Activated T-helper 9 cell treated with anti-CD3 and anti-CD28 coated beads, Interleukin-2, amount 50 U/mL, for 16 hours (primary cell): ENCODE measurements at places on chromosomes 16 and 17.
A peak's percentile ranks its signal among the peaks of the same experiment; 100 is the strongest.

- DNase-seq: no peak
These were observed 6.4 kb downstream of the AOC3 start for GRCh38 chr17:42857389-42857788.

- DNase-seq: no peak
These were observed 7.9 kb upstream of the BAHCC1 start for GRCh38 chr17:81387100-81388090.

DNA sequence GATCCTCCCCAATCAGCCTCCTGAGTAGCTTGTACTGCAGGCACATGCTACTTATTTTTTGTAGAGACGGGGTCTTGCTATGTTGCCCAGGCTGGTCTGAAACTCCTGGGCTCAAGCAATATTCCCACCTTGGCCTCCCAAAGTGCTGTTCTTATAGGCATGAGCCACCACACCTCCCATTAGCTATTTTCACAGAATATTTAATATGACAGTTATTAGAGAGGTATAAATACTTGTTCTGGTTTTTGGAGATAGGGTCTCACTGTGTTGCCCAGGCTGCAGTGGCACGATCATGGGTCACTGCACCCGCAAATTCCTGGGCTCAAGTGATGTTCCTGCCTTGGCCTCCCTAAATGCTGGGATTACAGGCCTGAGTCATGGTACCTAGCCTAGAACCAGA is 21.1 kb downstream of the ZNF213 start:
- DNase-seq: no peak

- DNase-seq: no peak
These were observed 34.9 kb downstream of the GNAO1 start for GRCh38 chr16:56226187-56226586.

GRCh38 chr16:79482011-79482410 is 118.5 kb downstream of the MAF start:
- DNase-seq: no peak

DNA sequence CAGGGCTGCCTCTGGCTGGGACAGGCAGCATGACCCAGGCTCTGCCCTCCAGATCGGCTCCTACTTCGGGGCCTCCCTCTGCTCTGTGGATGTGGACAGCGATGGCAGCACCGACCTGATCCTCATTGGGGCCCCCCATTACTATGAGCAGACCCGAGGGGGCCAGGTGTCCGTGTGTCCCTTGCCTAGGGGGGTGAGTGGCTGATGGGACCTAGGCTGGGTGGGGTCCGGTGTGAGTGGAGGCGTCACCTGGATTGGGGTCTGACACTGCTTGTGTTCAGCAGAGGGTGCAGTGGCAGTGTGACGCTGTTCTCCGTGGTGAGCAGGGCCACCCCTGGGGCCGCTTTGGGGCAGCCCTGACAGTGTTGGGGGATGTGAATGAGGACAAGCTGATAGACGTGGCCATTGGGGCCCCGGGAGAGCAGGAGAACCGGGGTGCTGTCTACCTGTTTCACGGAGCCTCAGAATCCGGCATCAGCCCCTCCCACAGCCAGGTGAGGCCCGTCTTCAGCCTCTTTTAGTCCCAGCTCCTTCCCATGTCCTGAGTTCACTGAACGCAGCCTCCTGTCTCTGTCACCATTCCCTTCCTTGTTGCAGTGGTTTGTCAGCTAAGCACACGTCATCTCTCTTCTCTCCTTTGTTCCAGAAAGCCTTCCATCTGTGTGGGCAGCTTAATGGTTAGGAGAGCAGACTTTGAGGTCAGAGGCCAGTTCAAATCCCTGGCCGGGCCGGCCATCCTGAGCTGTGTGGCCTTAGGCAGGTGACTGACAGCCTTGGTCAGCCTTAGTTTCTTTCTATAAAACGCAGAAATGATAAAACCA is 16.9 kb downstream of the COX6A2 start:
- DNase-seq: no peak

DNA sequence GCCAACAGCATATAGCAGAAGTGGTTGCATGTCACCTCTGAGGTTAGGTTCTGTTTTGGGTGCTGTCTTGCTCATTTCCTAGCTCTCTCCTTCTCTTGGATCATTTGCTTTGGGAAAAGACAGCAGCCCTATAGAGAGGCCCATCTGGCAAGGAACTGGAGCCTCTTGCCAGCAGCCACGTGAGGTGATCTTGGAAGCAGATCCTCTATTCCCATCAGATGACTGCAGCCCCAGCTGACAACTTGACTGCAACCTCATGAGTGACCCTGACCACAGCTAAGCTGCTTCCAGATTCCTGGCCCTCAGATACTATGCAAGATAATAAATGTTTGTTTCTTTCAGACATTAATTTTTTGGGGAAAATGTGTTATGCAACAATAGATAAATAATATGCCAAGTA is 213.3 kb upstream of the HS3ST4 start:
- no peak for DNase-seq

GRCh38 chr16:87956365-87957231 is 5.4 kb downstream of the BANP start:
- peak; percentile 54 for DNase-seq

DNA sequence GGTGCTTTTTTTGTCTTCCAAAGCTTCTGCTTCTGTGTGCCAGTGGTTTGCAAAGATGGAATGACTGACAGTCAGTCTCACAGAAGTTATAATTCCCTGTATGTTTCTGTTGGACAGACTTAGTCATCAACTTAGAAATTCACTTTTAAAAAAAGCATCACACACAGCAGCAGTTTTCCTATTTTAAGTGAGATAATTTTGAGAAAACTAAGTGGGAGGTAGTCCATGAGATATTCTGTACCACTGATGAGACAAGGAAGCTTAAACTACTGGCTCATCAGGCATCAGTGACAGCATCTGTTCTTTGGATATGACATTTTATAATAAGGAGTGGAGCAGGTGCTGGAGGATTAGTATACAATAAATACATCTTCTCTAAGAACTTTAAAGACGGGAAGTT is 20.0 kb downstream of the CNP start:
- DNase-seq: no peak

DNA sequence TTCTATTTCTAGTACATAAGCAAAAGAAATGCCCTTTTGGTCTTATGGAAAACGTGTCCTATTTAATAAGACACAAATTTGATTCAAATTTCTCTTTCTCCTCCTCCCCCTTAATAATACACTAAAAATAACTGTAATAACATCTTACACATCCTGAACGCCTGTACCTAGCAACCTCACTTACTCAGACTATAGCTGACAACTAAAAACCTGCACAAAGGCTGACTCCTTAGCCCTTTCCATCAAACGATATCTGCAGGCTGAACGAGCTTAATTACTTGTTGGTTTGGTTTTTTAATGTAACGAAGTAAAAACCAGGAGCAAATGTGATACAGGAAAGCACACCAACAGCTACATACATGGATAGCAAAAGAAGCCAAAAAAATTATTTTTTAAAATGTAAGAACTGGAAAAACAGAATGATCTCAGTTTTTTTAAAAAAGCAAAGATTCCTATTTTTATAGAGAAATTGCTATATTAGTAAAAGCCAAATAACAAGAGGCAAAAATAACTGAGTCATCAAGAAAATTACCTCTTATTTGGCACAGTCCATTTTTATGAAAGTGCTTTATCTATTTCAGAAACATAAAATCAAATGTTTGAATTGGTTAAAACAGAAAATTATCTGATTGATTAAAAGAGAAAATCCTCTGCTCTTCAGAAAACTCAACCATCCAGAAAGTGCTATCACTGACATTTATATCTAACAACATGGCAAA is 23.5 kb downstream of the ADCY9 start:
- no peak for DNase-seq

DNA sequence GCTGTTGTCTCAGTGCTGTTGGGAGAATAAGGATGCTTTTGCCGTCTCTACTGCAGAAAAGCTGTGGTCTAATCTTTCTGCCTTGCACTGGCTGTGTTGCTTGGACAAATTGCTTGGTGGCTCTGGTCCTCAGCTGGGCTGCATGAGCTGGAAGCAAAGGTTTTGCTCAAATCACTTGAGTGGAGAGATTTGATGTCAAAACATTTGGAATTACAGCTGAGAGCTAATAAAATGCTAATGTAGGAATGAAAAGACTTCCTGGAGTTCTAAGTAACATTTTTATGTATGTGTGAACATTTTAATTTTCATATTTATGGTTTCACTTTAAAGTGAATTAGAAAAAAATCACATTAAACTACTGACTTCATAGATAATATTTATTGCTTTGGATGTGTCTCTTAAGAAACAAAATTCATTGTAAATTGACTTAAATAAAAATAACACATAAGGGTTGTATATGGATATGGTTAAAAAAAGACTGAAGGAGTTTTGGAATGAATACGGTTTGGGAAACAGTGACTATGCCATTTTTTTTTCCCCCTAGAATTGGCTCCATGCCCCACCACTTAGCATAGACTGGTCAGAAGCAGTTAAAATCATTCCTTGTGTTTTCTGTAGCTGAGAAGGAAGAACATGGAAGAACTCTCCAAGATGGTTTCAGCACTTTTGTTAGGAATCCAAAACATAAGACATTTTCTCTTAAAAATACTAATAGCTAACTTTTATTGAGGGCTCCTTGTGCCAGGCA is 39.2 kb upstream of the FAM20A start:
- DNase-seq: no peak

DNA sequence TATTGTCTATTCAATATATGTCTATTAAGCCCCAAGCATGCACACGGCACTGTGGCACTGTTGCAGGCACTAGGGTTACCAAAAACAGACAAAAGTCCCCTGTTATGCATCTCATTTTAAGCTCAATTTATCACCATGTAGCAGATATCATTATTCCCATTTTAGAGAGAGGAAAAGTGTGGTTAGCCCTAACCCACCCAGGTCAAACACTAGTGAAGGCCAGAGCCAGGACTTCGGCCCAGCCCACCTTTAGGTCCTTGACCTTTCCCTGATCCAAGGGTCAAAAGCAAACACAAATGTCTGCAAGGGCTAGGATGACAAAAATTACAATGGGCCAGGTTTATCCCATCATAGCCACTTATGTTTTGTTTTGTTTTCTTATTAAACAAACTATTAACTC is 130.3 kb upstream of the NUDT7 start:
- DNase-seq: no peak

DNA sequence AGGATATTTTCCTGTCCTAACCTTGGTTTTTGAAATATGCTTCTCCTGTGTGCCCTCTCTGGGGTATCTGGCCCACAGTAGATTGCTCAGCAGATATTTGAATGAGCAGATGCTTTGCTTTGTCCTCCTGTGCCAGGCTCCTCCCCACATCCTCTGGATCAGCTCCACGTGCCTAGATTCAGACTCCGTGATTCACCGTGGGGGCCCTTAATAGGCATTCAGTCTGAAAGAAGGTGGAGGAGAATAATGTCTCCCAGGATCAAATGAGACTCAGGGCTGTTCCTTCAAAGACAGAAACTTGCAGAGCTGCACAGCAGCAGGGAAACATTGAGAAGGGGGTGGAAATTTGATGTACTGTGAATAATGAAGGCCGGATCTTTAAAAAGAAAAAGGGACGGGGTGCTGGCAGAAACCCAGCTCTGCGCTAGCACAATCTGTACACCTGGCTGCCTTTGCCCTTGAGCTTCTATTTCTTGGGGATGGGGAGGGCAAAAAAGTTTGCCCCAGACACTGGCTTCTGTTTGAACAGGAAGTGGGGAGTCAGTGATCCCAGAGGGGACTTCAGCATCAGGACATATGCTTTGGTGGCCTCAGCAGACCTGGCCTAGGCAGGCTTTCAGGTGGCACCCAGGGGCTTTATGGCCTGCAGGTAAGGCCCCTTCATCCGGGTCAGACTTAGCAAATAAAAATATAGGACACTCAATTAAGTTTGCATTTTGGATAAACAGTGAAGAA is 15.9 kb upstream of the SLC12A3 start:
- no peak for DNase-seq

GRCh38 chr17:58285422-58285810 is 4.7 kb upstream of the MPO start:
- no peak for DNase-seq

DNA sequence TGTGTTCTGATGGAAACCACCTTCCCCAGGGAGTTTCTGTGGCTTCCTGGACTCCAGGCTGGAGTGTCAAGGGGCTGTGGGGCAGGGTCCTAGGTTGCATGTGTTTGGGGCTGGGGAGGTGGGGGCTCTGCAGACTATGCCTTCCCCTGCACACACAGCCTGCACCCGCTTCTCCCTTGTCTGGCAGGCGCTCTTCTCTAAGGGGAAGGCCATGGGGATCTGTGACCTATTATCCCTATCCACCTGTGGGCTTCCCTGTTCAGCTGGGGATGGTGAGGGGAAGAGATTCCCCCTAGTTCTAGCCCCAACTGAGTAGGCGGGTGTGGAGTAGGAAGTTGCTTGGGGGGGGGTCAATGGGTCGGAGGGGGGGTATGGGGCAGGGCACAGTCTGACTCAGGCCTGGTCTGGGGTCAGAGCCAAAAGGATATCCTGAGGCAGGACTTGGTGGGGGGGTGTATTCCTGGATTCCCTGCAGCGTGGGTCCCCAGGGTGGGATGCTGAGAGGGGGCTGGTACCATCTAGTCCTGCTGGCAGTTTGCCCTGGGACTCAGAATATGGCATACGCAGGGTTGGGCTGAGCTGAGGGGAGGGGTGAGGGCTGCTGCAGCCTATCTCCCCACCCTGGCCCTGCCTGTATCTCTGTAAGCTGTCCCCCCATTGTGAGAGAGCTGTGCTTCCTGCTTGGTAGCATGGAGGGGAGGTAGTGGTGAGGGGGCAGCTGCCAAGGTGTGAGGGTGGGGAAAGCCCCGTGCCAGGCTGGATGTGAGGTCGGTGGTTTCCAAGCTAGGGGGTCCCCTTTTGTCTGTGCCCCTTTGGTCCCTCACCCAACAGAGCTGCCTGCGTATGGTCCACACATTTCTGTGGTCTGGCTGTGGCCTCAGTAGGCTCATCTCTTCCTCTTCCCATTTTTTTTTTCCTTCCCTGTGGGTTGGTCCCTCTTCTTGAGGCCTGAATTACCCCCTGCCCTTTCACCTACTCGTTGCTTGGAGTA is 14.7 kb downstream of the RARA start:
- DNase-seq: peak; percentile 62

- no peak for DNase-seq
These were observed 44.8 kb downstream of the PECAM1 start for GRCh38 chr17:64345689-64346376.

DNA sequence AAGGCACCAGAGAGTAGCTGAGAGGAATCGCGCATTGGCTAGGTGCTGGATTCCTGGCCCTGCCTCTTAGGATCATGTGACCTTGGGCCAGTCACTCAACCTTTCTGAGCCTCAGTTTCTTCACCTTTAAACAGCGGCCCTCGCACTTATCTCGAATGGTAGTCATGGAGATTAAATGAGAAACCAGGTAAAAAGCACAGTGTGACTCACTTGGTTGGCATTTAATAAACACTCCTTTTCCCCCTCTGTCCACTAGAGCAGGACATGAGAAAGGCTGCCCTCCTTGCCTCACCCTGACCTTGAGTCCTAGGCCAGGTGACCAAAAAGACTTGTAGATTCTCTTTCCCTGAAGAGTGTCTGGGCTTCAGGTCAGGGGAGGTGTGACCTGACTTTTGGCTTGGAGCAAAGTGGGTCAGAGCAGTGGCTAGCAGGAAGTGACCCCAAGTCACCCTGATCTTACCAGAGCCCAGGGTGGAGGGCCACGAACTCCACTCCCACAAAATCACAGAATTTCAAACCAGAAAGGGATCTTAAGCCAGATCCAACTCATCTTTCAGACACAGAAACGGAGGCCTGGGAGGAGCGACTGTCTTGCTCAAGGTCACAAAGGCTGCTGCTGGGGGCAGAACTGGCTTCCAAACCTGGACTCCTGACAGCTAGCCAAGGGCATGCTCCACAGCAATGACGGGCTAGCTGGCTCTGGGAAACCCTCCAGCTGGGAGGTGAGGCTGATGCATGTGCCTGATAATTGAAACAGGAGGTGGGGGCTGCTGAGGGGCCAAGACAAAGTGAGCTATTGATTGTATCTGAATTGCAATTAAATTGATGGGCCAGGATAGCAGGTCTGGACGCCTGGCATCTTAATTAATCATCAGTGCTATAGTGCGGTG is 65.2 kb downstream of the PIPOX start:
- no peak for DNase-seq

GRCh38 chr17:42518755-42519545 is 17.1 kb upstream of the NAGLU start:
- no peak for DNase-seq
